Non-pigmented ciliary epithelial cell (primary cell): ENCODE measurements at places on chromosomes 4 and X.

DNA sequence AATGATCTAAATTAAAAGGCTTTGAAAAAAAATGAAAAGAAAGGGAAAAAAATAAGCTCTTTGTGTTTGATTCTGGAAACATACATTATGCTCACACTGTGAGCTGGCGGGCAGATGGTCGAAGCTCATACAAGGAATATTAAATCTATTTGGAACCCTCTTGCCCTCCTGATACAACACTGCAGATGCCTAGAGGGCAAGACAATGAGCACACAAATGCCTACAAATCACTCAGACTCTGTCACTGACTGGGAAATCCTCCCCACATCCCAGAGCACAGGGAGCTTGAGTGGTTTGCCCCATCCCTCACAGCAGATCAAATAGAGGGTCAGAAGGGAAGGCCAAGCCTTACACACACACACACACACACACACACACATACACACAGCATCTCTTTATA is 320.4 kb downstream of the HNRNPD start:
- no peak for DNase-seq

- DNase-seq, result no peak
Measured at GRCh38 chr4:140944572-140944971, 188.4 kb upstream of the TBC1D9 start.

- no peak for DNase-seq
Measured at GRCh38 chr4:127868196-127868595, 12.5 kb upstream of the PLK4 start.

GRCh38 chrX:153638436-153639176 is 8.4 kb upstream of the DUSP9 start:
- DNase-seq, result no peak

- DNase-seq, result no peak
Measured at GRCh38 chr4:58514299-58514698, 1404.1 kb upstream of the IGFBP7 start.

DNA sequence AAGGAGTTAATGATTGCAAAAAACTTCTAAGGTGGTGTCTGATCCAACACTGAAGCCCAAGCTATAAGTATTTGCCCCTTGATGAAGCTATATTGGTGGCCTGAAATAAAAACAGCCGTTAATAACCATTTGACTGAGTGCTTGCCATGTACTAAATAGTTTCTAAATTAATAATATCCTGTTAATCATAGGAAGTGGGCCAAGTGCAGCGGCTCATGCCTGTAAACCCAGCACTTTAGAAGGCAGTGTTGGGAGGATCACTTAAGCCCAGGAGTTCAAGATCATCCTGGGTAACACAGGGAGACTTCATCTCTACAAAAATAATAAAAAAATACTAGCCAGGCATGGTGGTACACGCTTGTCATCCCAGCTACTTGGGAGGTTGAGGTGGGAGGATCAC is 8.3 kb downstream of the NDP start:
- no peak for DNase-seq

DNA sequence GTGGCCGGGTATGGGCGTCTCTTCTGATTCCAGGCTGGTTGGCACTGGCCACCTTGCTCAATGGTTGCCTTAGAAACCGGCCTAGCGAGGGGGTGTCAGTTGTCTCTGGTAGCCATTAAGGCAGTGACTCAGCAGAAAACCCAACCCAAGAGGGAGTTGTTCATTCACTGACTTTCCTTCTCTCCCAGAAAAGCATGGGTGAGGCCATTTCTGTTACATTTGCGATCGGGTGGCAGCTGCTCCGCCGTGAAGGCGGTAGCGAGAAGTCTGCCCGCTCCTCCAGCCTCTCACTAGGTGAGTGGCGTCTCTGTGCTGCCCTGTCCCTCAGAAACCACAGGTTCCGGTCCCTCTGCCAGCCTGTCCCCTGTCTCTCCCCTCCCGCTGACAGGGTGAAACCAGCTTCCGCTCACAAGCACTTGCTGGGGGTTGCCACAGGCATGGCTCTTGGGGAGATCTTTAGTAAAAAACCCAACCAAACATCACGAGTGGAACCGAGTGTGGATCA is 17.4 kb downstream of the IRAK1 start:
- no peak for DNase-seq

DNA sequence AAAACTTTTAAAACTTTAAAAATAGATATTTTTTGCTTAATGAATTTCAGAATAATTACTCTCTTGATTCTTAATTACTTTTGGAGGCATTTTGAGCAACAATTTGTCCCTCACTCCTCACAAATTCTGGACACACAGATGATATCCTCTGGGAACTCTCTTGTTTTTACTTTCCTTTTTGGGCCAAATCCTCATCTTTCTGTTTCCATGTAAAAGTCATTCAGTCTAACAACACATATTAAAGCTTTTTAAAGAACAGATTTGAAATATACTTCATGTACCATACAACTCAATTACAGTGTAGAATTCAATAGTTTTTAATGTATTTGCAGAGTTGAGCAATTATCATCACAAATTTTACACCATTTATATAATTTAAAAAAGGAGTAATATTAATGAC is 983.1 kb downstream of the STIM2 start:
- no peak for DNase-seq

DNA sequence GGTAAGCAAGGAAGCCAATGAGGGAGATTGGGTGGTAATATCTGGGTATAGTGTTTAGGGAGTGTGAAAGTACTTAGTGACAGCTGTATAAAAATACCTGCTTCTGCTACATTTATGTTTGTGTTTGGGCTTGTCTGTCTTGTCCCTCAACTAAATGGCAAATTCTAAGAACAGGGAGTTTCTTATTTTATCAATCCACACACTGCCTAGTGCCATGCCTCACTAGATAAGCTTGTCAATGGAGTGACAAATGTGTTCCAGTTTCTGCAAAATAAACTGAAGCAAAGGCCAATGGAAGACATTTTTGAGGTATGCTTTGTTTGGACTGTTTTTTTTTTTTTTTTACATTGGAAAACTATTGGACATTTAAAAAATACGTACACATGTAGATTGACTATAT is 418.0 kb downstream of the SH2D1A start:
- no peak for DNase-seq

GRCh38 chrX:138858951-138859350 is 147.4 kb upstream of the FGF13 start:
- DNase-seq, result no peak

GRCh38 chr4:127988638-127989037 is 23.4 kb downstream of the ABHD18 start:
- no peak for DNase-seq

- peak; percentile 38 for DNase-seq
Measured at GRCh38 chr4:83771113-83771705, 235.3 kb downstream of the GPAT3 start.

DNA sequence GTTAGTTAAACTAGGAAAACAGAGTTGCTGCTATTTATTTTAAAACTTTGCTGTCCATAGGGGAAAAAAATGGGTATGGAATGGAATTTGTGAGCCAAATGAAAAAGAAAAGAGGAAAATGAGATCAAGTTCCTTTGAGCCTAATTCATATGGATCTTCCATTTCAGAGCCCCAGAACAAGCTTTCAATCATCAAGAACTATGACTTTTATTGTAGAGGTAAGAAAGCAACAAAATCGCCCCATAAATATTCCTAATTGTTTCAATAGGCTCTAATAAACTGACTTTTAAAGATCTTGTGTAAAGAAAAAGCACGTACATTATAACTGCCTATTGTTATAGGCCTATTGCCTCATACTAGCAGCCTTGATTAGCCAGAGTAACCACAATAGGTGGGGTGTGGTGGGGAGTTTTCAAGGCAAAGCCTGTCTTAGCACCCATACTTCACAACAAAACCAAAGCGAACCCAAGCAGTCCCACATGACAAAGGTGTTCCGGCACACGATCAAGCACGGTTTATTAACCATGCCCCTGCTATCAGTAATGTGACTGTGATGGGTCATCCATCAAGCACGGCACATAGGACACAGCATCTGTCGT is 44.4 kb downstream of the RBM47 start:
- DNase-seq, result no peak

DNA sequence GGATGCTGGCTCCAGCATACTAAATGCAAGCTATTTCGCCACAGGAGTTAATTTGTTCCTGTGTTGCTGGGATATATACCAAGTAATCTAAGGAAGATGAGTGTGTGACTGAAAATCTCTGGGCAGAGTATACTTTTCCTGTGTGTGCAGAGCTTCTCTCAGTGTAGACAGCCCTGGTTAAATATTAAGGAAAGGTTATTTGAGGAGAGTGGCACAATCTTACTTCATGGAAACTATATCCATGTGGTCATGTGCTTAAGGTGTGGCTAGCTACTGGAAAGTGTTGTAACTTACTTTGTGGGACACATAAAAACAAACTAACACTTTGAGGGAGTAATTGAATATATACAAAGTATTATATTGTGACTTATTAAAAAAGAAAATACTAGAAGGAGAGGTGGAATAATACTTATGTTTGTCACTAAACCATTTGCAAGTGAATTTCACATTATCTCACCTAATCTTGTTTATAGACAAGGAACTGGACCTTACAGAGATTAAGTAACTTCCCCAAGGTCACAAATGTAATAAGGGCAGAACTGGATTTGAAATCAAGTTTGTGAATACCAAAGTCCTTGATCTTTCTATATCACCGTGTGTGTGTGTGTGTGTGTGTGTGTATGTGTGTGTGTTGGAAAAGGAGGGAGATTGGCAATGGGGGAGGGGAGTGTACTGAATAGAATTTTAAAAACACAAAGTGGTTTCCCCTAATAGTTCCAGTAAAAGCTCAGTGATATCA is 408.2 kb upstream of the NR3C2 start:
- no peak for DNase-seq

DNA sequence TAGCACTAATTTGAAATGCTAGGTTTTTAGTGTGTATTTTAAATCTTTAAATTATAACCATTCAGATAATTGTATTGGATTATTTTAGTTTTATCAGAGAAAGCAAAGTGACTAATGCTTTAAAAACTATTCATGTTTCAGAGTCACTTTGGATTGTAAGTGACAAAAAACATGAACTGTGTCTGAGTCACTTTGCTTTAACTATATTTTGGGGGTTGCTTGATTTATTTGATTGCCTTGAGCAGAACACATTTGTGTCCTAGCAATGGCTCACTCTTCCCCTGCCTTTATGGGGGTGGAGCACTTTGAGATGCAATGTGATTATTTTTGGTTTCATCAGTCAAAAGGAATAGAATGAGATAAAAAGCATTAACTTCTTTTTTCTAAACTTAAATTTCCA is 188.4 kb upstream of the ARX start:
- no peak for DNase-seq

DNA sequence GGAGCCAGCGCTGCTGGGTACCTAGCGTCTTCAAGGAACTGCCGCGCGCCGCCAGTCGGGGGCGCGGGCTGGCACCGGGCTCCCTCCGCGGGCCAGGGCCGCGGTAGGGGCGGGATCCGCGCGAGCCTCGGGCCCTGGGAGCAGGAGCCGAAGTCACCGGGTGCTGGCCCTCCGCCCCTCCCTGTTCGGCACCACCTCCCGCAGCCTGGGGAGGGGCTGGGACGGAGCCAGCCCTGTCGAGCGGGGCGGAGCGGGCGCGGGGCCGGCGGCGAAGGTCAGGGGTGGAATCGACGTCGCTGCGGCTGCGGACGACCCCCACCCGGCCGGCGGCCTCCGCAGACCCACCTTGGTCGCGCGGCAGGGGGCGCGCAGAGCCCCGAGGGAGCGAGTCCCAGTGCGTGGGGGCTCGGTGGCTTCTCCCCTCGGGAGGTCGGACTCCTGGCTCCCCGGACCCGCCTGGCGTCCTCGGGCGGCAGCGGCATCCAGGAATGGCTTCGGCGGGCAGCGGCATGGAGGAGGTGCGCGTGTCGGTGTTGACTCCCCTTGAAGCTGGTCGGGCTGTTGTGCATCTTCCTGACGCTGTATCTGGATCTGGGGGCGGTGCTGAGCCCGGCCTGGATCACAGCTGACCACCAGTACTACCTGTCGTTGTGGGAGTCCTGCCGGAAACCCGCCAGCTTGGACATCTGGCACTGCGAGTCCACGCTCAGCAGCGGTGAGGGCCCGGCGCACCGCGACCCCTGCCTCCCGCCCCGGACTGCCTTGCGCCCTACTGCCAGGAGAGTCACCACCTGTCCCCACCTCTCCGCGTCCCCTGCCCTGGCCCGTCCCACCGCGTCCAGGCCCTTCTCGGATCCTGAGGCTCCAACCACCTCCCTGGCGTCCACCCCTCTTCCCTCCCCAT is 50.5 kb upstream of the FAM47C start:
- DNase-seq, result no peak

- DNase-seq, result peak; percentile 84
Measured at GRCh38 chr4:55948726-55949481, at the start of gene CEP135. CEP135 (plus strand) TSS chr4:55948945; CDS start chr4:55952131, 3,186 bp downstream.
